T-helper 1 cell (primary cell): ENCODE measurements at places on chromosomes 12 and 14.

DNA sequence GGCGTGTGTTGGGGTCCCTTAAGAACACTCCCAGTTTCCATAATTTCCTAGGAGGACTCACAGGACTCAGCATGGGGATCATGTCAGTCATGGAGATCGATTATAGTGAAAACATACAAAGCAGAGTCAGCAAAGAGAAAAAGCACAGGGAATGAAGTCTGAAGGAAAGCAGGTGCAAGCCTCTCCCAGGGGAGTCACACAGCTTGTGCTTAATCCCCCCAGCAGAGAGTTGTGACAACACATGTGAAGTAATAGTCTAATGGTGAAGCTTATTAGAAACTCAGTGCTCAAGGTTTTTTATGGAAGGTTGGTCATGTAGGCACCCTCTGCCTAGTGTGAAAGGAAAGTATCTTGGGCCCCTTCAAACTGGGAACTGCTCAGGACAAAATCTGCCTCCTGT is 149.0 kb upstream of the SEL1L start:
- no peak for DNase-seq

DNA sequence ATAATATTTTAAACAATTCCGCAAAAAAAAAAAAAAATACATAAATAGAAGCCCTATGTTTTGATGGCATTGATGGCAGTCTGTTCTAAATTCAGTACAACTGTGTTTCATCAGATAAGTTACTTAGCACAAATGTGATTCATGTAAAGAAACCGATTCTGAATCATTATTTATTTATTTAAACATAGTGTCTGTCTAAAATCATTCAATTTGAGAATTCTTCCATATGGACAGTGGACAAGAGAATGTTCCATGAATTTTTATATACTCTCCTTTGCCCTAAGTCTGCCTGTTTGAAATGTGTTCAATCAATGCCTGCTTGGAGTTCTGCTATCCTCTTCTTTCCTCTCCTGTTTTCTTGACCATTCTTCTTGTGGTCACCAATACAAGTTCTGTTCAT is 126.5 kb downstream of the PDE3A start:
- DNase-seq: no peak

DNA sequence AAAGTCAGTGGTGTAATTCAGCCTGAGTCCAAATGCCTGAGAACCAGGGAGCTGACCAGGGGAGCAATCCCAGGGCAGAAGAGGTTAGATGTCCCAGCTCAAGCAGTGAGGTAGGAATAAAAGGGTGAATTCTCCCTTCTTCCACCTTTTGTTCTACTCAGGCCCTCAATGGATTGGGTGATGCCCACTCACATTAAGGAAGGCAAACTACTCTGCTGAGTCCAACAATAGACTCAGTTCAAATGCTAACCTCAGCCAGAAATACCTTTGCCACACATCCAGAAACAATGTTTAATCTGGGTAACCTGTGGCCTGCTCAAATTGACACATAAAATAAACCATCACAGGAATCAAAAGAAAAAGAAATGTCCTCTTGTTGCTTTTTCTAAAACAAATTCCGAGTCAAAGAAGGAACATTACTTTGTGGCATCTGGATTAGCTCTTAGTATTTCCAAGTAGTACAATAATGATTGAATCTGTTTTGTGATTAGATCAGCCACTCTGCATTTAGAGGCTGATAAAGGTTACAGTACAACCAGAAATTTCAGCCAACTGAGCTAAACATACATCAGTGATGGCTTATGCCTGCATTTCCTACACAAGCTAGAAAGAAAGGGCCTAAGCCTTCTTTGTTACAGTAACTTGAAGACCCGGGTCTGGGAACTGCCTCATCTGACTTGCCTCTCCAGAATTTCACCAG is 43.6 kb upstream of the TRIM9 start:
- DNase-seq: no peak

- no peak for DNase-seq
These were observed 68.5 kb downstream of the AEBP2 start for GRCh38 chr12:19507823-19508222.

- DNase-seq: no peak
These were observed 42.6 kb downstream of the ARF6 start for GRCh38 chr14:49935526-49935925.

DNA sequence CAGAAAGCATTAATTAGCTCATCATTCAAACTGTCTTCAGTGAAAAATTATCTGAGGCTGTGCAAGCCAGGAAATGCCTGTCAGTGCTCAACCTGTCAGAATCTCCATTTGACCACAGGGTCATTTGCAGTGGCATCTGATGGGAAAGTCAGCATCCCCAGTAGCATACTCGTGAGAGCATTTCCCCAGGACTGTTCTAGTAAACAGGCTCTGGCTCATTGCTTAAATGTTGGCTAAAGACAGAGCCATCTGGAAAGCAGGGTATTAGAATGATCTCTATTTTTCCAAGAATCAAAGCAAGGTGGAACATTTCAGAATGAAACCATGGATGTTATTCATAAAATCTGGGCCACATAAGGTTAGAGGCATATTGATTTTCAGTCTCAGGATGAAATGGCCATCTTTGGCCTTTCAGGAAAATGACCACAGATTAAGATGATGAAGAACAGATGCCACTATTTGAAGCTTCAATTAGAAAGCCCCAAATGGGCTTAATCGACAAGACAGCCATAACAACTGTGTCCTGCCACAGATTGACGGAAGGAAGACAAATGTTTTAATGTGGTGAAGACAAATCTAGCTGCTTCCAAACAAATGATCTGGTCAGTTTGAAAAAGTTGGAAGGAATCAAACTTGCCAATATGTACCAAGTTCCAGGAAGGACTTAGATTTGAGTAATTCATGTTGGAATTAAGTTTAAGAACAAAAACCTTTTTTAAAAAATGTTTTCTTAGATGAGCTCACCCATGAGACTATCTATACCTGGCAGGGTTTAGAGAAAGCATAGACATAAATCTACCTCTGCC is 94.0 kb upstream of the FAR2 start:
- no peak for DNase-seq
